ENCODE measurements at places on chromosomes 5 and 9.

GRCh38 chr9:127813686-127814226 is 11.1 kb downstream of the FPGS start:
- DNase-seq: no peak

DNA sequence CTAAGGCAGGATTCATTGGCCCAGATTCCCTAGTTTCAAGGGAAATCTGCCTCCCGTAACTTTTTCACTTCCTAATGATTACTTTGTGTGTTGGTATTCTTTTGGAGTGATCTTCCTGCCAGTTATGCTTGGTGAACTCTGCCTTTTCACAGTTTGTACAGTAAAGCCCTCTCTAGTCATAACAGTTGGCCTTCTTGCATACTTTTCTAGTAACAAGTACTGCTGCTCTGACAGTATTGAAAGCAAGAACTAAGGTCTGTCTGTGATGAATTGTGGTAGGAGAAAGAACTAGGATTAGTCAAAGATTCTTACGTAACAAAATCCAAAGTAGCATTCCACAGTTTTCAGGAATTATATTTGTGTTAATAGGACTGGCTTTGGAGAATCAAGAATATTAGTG is 1457.2 kb upstream of the WWC1 start:
- DNase-seq: no peak

GRCh38 chr5:68446487-68446894 is 230.9 kb downstream of the PIK3R1 start:
- no peak for DNase-seq

DNA sequence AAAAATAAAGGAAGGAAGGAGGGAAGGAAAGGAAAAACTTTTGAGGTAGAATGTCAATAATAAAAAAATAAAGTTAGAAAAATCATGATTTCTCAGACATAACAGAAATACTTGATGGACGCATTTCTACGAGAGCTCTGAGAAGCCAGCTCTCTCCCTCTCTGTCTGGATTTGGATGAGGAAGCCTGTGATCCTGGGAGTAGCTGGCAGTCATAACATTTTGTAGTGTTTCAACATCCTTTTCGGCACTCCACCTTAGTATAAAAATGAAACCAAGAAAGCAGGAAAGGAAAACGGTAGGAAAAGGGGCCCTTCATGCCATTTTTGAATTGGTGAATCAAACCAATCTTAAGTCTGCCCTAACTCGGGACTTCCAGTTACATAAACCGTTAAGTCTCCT is 321.3 kb downstream of the EPB41L4A start:
- DNase-seq: no peak

DNA sequence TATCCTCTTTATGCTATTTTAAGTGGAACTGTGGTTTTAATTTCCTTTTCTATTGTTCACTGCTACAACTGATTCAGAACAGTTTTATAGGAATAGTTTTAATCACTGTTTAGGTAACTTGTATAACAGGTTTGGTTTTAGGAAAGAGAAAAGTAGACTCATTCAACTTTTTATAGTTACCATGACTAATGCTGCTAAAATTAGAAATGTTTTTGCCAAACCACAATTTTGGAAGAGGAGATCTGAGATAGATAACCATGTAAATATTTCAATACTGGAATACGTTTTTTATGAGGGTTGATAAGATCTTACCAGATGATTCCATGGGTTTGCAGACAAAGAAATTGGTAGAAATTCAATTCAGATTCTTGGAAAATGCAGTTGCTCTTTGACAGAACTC is 404.6 kb upstream of the ARRDC3 start:
- no peak for DNase-seq

DNA sequence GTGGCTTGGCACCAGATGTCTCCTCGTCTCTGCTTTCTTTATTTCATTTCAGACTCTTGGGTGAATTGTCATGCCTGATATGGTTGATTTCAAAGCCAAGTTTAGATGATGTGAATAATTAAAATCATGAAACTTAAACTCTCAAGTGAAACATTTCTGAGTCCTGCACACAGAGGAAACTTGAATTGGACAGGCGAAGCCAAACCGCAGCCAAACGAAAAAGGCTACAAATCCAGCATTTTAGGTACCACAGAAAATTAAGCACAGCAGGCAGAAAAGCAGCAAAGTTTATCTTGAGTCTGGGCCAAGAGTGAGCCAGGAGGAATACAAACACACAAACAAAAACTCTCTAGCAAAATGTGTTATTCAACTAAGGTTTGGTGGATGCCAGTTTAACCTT is 659.8 kb upstream of the KLF4 start:
- DNase-seq: no peak

DNA sequence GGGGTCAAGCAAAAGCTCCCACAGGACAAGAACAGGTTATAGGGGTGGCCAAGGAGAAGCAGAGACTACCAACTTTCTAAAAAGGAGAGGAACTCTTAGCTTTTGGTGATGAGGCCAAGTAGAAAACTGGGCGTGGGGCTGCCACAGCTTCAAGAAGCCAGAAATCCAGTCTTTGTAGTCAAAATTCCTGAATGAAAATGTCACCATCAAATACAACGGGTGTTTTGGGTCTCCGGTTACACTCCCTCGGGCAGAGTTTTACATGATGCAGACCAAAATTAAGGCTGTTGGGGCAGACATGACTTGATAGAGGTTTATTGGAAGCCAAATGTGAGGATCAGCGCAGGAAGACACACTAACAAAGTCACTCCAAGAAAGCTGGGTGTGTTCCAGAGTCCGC is 29.4 kb upstream of the N4BP3 start:
- no peak for DNase-seq

- no peak for DNase-seq
These were observed 51.8 kb downstream of the ATG10 start for GRCh38 chr5:82023644-82024043.

All from RCC 7860 (cell line).